GM23338 (cell line): ENCODE measurements at places on chromosomes 2 and 18. TPM values are rescaled to one million over a fixed set of nuclear protein-coding genes. Genes with fewer than 3 reads are reported as not detected.

DNA sequence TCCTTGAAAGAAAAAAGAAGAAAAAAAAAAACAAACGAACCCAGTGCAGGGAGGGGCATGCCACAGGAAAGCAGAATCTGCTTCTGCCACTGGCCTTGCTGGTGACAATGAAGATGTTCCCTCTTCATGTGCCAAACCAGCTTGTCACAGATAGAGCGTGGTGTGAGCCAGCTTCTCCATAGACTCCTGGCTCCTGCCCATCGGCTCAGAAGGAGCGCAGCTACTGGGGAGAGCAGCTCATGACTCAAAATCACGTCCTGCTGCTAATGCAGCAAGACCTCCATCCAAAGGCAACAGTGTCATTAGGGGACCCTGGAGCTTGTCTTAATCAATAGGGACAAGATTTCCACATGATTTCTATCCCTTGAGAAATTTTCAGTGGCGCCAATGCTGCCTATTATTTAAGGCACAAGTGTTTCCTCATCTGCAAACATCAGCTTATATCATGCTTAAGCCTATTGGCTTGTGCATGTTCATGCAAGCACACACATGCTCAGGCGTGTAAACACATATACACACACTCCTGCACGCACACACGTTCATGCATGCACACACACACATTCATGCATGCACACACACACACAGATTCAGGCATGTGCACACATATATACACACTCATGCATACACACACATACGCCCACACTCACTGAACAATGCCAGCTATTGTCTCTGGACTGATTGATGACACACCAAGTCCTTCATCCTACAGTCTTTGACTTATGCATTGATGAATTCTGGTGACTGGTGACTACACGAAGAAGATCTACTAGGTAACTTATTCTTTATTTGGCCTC lies 682.0 kb upstream of the ID2 start:
- H3K36me3 ChIP-seq: no peaks in the 10 kb centered on the region
- DNase-seq: peak; percentile 2
- H3K27me3 ChIP-seq: no peaks in the 10 kb centered on the region
- no peak overlapping the region for H3K4me3 ChIP-seq

GRCh38 chr18:61856678-61857077 lies 36.1 kb downstream of the RNF152 start:
- no peak overlapping the region for H3K4me3 ChIP-seq
- no peaks in the 10 kb centered on the region for H3K36me3 ChIP-seq

DNA sequence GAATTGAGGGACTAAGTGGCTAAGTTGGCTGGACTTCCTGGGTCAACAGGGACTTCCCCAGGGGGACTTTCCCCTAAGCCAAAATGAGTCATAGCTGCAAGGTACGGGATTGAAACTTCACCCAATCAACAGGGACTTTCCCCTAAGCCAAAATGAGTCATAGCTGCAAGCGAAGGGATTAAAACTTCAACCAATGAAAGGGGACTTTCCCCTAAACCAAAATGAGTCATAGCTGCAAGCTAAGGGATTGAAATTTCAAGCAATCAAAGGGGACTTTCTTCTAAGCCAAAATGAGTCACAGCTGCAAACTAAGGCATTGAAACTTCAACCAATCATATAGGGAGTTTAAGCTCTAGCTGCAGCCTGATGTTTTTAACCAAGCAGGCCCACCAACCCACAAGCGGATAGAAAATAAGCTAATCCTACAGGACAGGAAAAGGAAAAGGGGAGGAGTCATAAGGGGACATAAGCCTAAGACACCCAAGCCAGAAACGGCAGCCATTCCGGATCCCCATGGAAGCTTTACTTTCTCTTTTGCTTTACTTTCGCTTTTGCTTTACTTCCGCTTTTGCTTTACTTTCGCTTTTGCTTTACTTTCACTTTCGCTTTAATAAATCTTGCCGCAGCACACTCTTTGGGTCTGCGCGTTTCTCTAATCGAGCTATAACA lies 1375.4 kb upstream of the CELF4 start:
- H3K4me1 ChIP-seq: no peaks in the 10 kb centered on the region
- H3K36me3 ChIP-seq: peaks cover 10% of the 10 kb centered on the region
- H3K27me3 ChIP-seq: no peaks in the 10 kb centered on the region
- H3K4me3 ChIP-seq: no peak overlapping the region

DNA sequence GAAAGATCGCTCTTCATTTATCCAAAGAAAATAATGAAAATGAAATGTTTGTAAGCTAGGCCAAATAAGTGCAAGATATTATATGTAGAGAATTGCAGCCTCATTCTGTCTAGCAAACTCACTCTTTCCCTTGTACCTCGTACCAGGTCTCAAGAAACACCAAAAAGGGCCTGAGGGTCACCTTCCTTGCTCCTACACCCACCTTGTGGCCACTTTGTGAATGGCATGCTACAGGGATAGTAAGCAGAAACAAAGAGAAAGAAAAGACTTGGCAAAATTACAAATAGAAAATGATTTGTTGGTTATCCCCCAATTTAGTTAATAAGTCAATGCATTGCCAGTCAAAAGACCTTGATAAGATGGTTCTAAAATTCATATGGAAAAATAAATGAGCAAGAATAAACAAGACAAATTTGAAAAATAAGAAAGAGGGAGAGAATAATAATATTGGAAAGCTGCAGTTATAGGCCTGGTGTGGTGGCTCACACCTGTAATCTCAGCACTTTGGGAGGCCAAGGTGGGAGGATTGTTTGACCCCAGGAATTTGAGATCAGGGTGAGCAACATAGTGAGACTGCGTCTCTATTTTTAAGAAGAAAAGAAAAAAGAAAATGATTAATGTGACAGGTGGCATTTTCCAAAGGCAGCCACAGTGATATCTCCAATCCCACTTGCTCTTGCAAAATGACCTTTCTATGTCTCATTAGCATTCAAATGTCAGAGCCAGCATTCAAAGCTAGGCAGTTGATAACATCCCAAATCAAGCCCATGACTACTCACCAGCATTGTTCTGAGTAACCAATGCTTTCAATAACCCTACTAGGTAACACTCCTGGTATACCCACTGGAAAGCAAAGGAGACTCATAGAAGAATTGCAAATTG lies 38.8 kb upstream of the BMP10 start:
- no peak overlapping the region for H3K27ac ChIP-seq
- H3K4me1 ChIP-seq: peaks cover 15% of the 10 kb centered on the region
- H3K36me3 ChIP-seq: no peaks in the 10 kb centered on the region
- DNase-seq: peak; percentile 89
- no peak overlapping the region for H3K4me3 ChIP-seq
- no peaks in the 10 kb centered on the region for H3K27me3 ChIP-seq

The VWA3B gene
- total RNA-seq: not detected in 2 replicates

The SLC14A1 gene
- total RNA-seq: 0.21 TPM in 1 of 2 replicates, not detected in the other

The CPLX4 gene
- total RNA-seq: not detected in 2 replicates

The HOXD13 gene
- 0.47 TPM in 1 of 2 replicates, not detected in the other for total RNA-seq

The GKN1 gene
- total RNA-seq: not detected in 2 replicates

The ATG16L1 gene
- 31.8 and 37.9 TPM in 2 replicates for total RNA-seq
